ENCODE measurements at places on chromosomes 3 and 15.

DNA sequence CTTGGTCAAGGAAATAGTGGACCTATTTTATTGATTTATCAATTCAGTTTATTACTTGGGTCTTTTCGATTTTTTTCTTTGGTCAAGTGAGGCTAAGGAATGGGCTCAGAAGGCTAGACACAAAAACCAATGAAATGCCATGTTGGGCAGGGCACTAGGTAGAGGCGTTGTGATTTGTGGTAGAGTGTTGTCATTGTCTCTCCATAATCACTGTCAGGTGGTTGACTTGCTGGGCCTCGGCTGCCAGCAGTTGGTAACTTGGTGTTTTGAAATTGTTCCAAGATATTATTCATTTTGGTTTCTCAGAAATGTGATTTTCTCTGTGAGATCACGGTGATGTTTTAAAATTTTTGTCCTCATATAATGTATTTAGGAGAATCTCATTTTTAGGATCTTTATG is 173.6 kb downstream of the KLHL25 start:
- DNase-seq, result no peak

- no peak for DNase-seq
Measured at GRCh38 chr3:160893207-160893606, 137.2 kb downstream of the PPM1L start.

- no peak for DNase-seq
Measured at GRCh38 chr3:41041899-41042298, 157.4 kb upstream of the CTNNB1 start.

DNA sequence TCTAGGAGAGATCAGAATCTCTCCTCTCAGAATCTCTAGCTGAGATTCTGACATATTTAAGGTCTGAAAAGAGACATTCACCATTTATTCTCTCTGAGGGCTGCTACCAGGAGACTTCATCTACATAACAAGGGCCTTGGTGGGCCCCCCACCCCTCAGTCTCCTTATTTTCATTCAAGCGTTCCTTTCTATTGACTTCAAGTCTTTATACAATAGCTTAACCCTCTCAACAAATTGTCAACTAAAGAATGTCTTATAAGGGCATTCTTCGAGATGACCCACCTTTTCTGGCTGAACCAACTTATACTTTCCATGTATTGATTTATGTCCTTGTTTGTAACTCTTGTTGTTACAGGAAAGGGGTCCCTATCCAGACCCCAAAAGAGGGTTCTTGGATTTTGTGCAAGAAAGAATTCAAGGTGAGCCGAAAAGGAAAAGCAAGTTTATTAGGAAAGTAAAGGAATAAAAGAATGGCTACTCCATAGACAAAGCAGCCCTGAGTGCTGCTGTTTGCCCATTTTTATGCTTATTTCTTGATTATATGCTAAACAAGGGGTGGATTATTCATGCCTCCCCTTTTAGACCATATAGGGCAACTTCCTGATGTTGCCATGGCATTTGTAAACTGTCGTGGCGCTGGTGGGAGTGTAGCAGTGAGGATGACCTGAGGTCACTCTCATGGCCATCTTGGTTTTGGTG is 209.5 kb upstream of the ALCAM start:
- no peak for DNase-seq

- DNase-seq, result no peak
Measured at GRCh38 chr3:133464573-133464972, 64.7 kb downstream of the BFSP2 start.

- DNase-seq, result no peak
Measured at GRCh38 chr15:56794165-56794552, 60.9 kb upstream of the ZNF280D start.

- DNase-seq, result no peak
Measured at GRCh38 chr3:111895071-111895470, 36.0 kb downstream of the PHLDB2 start.

GRCh38 chr3:44870375-44871061 is 3.9 kb upstream of the TGM4 start:
- no peak for DNase-seq

GRCh38 chr15:94848054-94848453 is 616.7 kb downstream of the MCTP2 start:
- DNase-seq, result no peak

- DNase-seq, result no peak
Measured at GRCh38 chr3:43326891-43327581, 40.7 kb downstream of the SNRK start.

- DNase-seq, result no peak
Measured at GRCh38 chr3:15959434-15959811, 161.6 kb upstream of the ANKRD28 start.

DNA sequence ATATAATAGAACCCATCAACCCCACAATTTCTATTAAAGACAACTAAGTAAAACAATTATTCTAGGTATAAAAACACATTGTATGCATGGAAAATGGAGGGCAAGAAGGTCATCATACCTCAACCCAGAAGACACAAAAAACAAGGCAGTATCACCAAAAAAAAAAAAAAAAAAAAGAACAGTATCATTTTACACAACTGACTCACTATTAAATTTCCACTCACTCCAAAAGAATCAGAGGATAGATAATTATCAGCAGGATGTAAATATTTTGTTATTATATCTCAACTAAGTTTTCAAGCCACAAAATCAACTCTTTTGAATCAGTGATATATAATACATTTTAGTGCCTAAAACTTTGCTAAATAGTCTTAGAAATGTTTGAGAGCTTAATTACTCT is 55.0 kb downstream of the CLASP2 start:
- DNase-seq, result no peak

DNA sequence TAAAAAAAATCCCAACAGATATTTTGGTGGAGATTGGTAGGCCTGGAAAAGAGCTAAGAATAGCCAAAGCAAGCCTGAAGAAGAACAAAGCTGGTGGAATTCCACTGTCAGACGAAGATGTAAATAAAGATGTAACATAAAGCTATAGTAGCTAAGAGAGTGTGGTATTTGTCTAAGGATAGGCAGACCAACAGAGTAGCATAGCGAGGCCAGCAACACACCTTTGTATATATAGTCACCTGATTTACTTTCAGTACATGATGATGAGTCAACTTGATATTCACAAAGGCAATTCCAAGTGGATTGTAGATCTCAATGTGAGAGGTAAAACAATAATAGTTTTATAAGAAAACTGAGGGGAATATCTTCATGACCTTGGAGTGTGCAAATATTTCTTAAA is 53.6 kb upstream of the SYN2 start:
- no peak for DNase-seq

GRCh38 chr3:106399761-106400160 is 530.9 kb upstream of the CBLB start:
- DNase-seq, result no peak

- no peak for DNase-seq
Measured at GRCh38 chr3:13770170-13771169, 109.4 kb downstream of the WNT7A start.

DNA sequence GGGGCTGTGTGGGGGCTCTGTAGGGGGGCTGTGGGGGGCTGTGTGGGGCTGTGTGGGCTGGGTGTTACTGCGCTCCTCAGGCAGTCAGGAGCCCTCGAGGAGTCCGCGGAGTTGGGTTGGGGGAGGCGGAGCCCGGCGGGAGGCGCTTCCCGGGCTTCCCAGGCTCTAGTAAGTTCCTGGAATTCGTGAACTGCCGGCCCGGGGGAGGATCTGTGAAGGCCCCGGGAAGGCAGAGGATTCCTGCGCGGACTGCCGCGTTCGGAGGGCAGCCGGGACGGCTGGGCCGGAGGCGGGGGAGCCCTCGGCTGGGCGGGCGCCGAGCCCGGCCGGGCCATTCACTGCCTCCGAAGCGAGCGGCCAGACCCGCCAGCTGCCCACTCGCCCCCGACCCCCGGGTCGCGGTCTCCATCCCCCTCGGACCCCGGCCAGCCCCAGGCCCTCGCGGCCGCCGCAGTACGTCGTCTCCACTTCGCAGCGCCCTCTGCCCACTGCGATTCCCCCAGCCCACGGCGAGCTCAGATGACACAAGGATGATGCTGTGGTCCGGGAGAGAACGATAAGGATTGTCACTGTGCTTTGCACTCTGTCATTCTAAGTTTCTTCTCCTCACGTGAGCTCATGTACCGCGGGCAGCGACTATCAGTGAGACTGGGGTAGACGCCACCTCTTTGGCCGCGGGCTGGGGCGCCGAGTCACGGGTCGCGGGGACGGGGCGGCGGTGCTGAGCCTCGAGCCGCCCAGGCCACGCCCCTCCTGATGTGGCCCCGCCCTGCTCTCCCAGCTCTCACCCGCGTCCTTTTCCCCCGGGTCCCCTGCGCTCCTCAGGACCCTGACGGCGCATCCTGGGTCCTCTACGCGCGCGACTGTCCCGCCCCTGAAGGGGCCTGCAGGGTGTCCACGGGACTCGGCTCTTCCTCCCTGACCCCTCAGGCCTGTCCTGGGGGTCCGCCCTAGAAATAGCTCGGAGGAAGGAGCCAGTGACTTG is 65.3 kb downstream of the KLF13 start:
- peak; percentile 79 for DNase-seq

DNA sequence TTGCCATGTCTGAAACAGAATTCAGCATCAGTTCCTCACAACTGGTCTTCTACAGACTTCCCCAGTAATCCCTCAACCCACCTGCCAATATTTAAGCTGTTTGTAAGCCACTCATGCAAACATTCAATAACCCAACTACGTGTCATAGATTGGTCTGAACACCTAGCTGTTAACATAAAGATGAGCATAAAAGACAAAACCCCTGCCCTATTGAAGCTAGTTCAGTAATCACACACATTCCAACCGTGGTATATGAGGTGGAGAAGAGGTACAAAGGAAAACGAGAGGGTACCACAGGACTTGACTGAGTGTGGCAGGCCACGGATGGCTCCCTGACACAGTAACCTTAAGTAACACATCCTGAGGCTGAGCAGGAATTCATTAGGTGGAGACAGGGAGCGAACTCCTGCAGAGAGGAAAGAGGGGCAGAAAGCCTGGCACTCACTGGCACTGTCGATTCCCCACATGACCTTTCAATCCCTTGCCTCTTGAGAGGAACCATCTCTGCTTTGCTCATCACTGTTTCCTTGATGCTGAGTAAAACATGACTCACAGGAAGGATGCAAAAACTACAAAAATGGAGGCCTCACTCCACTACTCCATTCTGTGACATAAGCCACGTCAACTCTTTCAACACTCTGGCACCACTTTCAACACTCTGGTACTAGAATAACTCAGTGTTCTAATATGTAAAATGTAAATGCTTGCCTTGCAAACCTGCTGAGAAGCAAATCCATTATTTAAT is 31.3 kb downstream of the RPN1 start:
- DNase-seq, result no peak

DNA sequence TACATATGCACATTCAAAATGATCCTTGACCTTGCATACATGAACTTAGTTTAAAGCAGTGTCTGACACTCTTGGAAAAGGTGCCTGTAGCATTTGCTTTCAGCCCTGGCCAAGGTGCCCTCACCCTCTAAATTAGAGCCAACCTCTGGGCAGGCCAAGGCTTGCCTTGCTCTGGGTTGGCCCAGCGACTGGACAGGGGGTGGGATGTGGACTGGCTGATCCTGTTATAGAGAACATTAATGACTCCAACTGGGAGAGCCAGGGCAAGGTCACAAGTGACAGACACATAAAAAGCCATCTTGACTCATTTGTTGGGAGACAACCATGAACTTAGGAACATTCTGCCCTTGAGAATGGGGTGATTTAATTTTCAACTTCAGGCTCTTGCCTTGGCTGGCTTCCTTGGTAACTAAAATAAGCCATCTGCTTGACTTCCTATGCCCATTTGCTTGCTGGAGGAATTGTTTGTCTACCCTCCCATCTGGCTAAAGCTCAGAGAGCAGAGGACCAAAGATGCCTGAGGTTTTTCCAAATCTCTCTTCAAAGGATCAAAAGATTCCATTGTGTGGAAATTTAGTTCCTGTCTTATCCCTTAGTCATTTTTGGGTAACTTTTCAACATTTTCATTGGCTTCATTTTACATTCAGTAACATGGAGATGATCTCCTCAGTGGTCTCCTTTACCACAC is 403.7 kb downstream of the SOX2 start:
- DNase-seq, result no peak

DNA sequence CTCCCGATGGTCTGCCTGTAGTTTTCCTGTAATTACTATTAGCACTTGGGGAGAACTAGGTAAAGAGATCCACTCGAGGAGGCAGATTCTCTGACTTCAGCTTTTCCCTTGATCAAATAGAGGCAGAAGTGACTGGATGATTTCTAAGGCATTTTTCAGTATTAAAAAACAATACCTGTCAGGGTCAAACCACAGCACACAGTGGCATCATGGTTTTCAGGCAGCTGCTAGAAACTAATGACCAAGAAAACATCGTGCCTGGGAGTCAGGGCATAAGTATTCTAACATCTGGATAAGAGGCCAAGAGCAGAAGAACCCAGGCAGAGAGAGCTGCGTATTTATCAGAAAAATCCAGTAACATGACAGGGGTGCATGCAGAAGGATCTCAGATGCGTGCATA is 419.9 kb downstream of the TUSC7 start:
- DNase-seq, result no peak

- DNase-seq, result peak; percentile 9
Measured at GRCh38 chr3:72665701-72666446, 182.4 kb downstream of the SHQ1 start.

DNA sequence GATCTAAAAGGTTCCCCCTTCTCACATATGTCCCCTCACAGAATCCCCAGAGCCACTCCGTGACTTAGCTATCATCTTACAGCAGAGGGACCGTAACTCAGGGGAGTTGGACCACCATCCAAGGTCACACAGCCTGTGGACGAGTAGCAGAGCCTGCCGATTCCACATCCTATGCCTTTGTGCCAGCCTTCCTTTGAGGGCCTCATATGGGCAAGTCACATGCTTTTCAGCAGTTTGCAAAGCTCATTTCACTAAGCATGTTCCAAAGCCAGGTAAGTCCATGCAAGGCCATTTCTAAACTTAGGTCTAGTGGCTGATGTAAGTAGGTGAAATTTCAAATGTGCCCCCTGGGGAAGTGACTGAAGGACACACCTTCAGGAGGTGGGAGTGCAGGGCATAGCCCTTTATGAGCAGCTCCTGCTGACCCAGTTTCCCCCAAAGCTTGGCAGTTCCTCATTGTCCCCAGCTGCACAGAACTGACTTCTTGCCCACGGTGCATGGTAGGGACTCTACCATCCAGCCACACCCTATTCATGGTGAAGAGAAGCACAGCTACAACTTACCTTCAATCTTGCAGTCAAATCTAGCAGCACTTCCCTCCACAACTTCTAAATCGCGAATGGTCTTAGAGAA is 33.3 kb upstream of the HACD2 start:
- no peak for DNase-seq

DNA sequence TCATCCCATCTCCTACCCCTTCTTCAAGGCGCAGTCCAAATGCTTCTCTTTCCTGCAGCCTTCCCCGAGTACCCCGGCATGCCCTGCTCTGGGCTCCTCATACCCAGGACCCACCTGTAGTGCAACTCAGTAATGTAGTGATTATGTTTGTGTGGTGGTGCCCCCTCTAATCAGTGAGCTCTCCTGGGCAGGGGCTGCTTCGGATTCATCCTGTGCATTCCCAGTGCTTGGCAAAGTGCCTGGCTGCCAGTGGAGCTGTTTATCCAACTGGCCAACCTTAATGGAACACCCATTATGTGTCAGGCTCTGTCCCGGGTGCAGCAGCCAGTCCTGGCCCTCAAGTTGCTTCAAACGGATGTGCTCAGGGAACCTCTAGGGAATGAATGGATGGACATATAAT is 174.4 kb upstream of the LINGO1 start:
- DNase-seq, result no peak

- no peak for DNase-seq
Measured at GRCh38 chr15:95162069-95162468, 930.7 kb downstream of the MCTP2 start.

GRCh38 chr3:186997473-186997939 is 67.2 kb downstream of the ST6GAL1 start:
- no peak for DNase-seq

GRCh38 chr3:119147494-119147893 is 1.5 kb downstream of the TEX55 start:
- no peak for DNase-seq

- DNase-seq, result no peak
Measured at GRCh38 chr3:172546628-172547214, 23.5 kb upstream of the TNFSF10 start.
